ENCODE measurements at places on chromosomes 11 and 22. TPM values are rescaled to one million over a fixed set of nuclear protein-coding genes. Genes with fewer than 3 reads are reported as not detected.

DNA sequence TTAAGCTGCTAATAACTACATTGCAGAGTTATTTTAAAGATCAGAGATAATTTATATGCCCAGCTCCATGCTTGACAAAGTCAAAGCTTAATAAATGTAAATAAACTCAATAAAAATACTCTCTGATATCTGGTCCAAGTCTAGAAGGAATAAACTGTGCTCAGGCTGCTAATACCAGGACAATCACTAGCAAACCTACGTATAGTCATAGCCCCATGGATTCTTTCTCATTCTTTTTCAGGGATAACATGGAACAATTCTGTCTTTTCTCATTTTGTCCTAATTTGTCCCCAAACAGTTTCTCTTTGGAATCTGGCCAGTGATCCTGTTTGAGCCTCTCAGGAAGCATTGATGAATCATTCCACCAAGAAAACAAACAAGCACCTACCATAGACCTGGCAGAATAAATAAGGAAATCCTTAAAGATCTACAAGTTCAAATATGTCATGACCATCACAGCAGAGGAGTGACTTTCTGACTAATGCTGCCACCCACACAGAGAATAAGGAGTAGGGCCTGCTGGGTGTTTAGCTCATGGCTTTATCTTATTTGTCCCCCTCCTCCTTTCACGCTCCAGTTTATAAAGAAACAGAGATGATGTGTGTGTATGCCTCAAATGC lies 14.1 kb upstream of the B3GNT6 start:
- no peak for DNase-seq

The MICAL3 gene
- 46.3 TPM for polyA plus RNA-seq

The P4HA3 gene
- polyA plus RNA-seq: 1.0 TPM

DNA sequence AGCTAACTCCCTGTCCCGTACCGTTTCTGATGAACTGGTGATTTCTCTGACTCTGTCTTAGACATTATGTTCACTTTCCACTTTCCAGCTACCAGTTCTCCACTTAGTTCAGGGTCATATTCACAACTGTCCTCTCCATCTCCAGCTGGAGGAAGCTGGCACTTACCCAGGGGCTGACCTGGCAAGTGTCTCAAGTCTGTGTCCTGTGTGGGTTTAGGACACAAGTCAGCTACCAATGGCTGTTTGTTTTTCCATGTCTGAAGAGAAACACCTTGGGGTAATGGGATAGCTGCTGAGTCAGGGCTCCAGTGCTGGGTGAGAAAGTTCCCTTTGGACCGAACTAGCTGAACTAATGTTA lies 134.4 kb downstream of the CSNK2A3 start:
- no peak for DNase-seq

The LIF gene
- 1.6 TPM for polyA plus RNA-seq

- peak; percentile 90 for DNase-seq
Measured at GRCh38 chr11:86955361-86956120, at the start of gene FZD4. Gene FZD4, minus strand, starts transcription at chr11:86955395. Its CDS starts 310 bp downstream, at chr11:86955085.

DNA sequence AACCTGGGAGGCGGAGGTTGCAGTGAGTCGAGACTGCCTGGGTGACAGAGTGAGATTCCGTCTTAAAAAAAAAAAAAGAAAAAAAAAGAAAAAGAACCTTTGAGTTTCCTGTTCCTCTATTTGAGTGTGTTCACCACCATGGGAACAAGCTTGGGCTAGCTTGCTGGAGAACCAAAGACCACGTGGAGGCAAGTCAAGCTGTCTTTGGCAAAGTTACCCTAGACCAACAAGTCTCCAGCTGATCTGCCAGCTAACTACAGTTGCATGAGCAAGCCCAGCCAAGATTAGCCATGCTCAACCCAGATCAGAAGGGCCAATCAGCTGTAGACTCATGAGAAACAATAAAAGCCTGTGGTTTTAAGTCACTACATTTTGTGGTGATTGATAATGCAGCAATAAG lies 29.7 kb downstream of the SLN start:
- DNase-seq: no peak

DNA sequence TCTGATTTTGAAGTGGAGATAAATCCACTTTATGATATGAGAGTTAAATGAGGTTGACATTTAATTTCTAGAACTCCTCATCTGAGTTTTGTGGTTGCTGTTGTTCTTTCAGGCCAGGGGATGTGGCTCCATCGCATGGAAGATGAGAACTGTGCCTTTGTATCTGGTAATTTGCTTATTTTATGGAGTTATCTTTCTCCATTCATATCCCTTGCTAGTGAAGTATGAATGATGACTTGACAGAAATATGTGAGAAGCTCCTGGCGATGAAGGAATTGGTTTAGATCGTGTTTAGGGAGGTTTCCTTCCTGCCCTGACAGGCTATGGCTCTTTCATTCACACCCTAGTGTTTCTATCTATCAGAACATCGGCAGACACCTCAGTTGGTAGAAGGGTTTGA lies 393.7 kb downstream of the ETS1 start:
- no peak for DNase-seq

- no peak for DNase-seq
Measured at GRCh38 chr11:76609736-76610370, 60.7 kb downstream of the LRRC32 start.

DNA sequence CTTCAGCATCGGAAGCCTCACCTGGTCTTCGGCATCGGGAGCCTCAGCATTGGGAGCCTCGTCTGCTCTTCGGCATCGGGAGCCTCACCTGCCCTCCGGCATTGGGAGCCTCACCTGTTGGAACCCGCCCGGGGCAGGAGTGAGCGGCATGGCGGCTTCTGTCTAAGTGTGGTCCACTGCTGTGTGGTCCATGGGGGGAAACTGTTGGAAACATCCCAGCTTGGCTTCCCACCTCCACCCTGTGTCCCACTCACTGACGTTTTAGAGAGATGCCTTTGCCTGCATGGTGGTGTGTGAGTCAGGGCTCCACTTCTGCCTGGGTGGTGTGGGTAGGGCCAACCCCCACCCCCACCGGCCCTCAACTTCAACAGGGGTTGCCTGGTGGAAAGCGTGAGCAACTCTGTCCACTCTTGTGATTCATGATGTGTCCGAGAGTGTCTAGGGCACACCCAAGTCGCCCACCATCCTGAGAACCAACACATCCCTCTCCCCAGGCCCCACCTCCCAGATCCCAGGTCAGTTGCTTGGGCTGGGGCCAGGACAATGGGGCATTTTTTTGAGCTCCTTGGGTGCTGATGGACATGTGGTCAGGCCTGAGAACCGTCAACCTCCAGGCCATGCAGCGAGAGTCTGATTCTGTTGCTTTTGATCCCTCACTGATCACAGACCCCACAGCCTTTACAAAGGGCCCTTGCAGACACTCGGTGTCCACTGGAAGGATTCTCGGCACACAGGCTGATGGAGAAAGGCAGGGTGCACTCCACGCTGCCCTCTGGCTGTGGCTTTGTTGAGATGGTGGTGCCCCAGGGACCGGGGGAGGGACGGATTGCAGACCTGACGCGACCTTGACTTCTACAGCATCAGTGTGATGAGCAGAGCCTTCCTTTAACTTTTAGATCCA lies 406.7 kb downstream of the TBC1D22A start:
- no peak for DNase-seq

The HTR3B gene
- polyA plus RNA-seq: 0.12 TPM

DNA sequence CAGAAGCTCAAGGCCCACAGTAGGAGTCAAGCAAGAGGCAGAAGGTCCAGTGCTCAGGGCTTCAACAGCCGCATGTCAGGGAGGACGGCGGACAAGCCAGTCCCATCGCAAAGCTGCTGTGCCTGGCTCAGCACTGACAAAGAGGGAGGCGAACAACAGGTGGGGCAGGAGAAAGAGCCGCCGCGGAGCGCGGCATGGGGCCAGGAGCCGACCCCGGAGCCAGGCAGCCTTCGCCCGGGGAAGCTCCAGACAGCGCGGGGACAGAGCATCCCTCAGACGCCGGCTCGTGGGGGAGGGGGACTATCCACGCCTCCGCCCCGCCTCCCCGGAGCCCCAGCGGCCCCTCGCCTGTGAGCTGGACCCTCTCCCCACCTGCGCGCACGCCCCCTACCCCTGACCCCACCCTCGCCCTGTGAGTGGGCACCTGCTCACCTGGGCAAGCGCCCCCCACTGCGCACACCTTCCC lies 369 bp downstream of the DHCR7 start:
- DNase-seq: no peak

GRCh38 chr11:44561275-44561805 lies 4.1 kb upstream of the CD82 start:
- no peak for DNase-seq

GRCh38 chr11:131744847-131745246 lies 374.4 kb downstream of the NTM start:
- no peak for DNase-seq

- DNase-seq: no peak
Measured at GRCh38 chr22:43521716-43522115, 109.9 kb downstream of the MPPED1 start.

The PLEKHB1 gene
- polyA plus RNA-seq: 9.0 TPM

The SAA1 gene
- polyA plus RNA-seq: not detected

The MS4A6A gene
- polyA plus RNA-seq: 14.2 TPM

DNA sequence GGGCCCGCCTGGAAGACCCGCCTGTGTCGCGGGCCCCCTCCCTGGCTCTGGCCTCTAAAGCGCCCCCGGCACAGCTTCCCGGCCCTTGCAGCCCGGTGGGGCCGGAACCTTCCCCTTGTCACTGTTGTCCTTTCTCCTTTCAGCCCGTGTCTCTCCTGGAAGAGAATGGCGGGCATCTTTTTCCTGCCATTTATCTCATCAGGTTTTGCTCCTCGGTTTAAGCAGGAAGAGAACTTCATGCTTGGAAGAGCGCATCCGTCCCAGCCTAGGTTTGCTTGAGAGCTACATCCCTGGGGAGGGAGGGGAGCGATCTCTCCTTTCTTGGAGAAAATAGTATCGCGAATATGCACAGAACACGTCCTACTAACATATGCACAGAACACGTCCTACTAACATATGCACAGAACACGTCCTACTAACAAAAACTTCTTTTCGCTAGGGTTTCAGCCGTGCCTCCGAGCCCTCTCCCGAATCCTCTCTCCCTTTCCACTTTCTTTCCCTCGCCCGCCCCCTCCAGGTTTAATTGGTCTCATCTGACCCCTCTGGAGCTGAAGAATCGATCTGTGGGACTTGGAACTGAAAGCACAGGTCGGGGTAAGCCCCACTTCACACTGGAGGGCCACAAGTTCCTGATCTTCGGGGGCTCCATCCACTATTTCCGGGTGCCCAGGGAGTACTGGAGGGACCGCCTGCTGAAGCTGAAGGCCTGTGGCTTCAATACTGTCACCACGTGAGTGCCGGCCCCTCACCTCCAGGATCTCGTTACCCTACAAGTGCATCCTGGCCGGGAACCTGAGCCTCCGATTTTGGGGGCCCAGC lies 1.2 kb downstream of the GLB1L3 start:
- no peak for DNase-seq

DNA sequence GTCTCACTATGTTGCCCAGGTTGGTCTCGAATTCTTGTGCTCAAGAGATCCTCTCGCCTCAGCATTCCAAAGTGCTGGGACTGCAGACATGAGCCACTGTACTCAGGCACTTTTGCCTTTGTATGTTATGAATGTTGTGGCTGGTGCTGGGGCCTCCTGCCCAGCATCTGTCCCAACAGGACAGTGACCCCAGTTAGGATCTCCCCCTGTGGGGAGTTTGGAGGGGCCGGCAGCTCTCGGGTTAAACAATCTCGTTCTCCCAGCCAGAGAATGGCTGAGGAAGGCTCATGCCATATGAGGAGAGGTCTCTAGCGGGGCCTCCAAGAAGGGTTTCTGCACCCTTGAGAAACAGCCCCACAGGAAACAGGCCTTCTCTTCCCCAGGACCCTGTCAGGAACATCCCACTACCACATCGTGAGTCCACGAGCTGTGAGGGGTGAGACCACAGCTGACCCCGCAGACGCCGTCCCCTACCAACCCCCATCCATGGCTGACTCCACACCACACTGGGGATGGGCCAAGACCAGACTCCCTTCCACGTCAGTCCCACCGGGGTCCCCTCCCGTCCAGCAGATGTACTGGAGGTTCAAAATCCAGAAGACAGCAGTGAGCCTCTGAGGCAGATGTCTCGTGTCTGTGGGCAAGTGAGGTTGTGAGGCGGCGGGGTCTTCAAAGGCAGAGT lies 54.1 kb downstream of the SHANK2 start:
- no peak for DNase-seq

- peak; percentile 19 for DNase-seq
Measured at GRCh38 chr11:79400717-79401330, 40.0 kb downstream of the TENM4 start.

Data from left kidney (tissue), 8 donors.